ENCODE measurements at places on chromosomes 5 and 9. TPM values are rescaled to one million over a fixed set of nuclear protein-coding genes. Genes with fewer than 3 reads are reported as not detected.

DNA sequence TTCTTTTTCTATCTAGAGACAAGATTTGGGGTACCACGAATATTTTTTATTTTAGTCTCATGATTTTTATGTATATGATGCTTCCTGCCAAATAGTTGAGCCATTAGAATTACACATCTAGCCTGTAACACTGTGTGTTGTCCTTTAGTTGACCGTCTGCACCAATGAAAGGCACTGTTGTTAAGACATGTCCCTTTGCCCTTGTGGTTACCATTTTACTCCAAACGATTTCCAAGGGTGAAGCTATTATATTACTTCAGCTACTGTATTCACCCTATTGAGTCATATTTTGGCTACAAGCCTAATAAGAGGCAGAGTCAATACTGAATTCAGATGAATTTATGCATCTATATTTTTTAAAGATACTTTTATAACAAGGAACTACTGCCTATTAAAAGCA is 207.6 kb downstream of the CETN3 start:
- DNase-seq: no peak

DDX46 gene
- total RNA-seq: 31.9 TPM

- DNase-seq: no peak
Observed at GRCh38 chr5:135248801-135249231, 150.2 kb downstream of the MACROH2A1 start.

GRCh38 chr5:84303315-84303714 is 81.4 kb downstream of the EDIL3 start:
- DNase-seq: peak; percentile 62

ARSI gene
- 15.2 TPM for total RNA-seq

- no peak for DNase-seq
Observed at GRCh38 chr5:171574376-171574775, 154.9 kb downstream of the FGF18 start.

EFNA5 gene
- 1.6 TPM for total RNA-seq

MRPL50 gene
- total RNA-seq: 11.1 TPM

- DNase-seq: no peak
Observed at GRCh38 chr5:44022622-44023021, 366.6 kb downstream of the FGF10 start.

DNA sequence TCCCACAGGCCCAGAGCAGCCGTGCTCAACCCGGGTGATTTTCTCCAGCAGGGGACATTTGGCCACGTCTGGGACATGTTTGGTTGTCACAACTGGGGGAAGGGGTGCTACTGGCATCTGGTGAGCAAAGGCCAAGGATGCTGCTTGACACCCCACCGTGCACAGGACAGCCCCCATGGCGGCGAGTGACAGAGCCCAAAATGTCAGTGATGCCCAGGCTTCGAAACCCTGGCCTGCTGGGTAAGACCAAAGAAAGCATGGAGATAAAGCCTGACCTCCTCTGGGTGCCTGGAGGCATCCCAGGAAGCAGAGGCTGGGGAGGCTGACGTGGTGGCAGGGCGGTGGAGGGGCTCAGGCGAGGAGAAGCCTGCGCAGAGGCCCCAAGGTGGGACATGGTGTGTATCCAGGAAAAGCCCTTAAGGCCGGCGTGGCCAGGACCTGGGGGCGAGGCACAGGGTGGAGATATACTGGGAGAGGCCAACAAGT is 66.4 kb downstream of the ZNF354C start:
- DNase-seq: no peak

- no peak for DNase-seq
Observed at GRCh38 chr5:151707567-151707966, 20.9 kb upstream of the SPARC start.

- DNase-seq: peak; percentile 8
Observed at GRCh38 chr9:68844631-68845612, 139.9 kb downstream of the PIP5K1B start.

ARAP3 gene
- 1.4 TPM for total RNA-seq

CFAP90 gene
- total RNA-seq: not detected

DNA sequence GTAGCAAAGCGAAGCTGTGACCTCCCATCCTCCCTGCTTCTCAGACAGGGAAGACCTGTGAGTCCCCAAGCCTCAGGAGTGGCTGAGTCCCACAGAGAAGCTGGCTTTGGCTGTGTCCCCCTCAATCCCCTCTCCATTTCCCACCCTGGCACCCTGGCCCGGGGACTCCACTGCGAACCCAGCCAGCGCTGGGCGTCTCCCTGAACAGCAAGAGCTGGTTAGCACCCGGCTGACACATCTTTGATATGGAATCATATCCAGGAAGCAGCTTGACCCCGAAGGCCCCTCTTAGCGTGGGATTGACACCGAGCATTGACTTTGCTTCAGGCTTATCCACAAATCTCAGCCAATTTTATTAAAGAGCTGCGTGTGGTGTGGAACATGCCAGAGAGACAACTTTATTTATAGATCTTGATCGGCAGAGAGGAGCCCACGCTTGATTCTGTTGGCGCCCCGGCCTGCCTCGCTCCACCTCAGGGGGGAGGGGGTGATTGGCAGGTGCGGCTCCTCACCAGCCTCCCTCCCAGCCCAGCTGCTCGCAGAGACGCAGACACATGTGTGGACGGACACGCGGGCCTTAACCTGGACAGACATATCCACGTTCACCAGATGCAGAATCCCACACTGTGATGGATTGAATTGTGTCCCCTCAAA is 120.7 kb upstream of the MVB12B start:
- DNase-seq: no peak

GRCh38 chr5:93649234-93649900 is 66.3 kb downstream of the NR2F1 start:
- DNase-seq: no peak

DNA sequence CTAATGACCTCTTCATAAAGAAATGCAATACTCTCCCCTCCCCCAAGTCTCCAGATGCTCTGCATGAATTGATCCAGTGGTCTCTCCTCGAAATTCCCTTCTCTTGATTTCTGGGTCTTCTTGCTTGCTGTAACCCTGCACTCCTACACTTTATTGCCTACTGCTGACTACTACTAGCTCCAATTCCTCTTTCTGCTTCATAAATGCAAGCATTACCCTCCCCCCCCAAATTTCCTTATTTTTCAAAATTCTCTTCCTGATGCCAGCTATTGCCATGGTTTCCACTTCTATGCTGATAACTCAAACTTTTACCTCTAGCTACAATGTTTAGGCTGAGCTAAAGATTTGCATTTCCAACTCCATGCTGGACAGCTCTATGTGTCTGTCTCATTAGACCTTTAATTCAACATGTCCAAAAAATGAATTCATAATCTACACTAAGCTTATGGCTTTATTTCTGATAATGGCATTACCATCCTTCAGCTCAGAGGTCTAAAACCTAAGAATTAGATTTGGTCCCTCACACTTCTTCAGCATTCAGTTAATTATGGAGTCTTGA is 1.4 kb downstream of the ZBTB26 start:
- no peak for DNase-seq

GRCh38 chr5:174971210-174971609 is 246.8 kb downstream of the MSX2 start:
- DNase-seq: no peak

DNA sequence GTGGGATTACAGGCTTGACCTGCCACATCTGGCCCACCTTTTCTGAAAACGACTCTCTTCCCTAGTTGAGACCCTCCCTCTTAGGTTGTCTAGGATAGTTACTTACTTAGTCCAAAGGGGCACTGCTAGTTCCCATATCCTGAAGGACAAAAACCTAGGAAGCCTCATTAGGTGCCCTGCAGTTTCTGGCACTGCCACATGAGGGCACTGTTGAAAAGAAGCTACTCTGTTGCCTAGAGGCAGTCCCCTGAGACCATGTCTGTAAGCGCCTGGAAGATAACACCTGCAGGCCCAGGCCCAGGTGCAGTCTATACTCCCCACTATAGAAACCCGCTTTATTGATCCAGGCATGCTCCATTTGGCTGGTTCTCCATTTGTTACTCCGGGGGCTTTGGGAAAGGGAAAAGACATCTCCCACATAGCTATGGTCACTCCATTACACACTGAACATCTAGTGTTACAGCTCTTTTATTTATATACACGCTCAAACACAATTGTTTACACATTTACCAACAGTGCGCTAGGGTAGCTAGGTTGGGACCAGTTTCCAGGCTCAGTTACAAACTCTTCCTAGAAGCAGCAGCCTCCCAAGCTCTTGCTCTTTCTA is 73.4 kb upstream of the PPARGC1B start:
- DNase-seq: no peak

GRCh38 chr5:135204151-135204600 is 170.1 kb upstream of the PITX1 start:
- peak; percentile 53 for DNase-seq

GRCh38 chr5:98639274-98639673 is 134.2 kb upstream of the RGMB start:
- DNase-seq: no peak

DNA sequence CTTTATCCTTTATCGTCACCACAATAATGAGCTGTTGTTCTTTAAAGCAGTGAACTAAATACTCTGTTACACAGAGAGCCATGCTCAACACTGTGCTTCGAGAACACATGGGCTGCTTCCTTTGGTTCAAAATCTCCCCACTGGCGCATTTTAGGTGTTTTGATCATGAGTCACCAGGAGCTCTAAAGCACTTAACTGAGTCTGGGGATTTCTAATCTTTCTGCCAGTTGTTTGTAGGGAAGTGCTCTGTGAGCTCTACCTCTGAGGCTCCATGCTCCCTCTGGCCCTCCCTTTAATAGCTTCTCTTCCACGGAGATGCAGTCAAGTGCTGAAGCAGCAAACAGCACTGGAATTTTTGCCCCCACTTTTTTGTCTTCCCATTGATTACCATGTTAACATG is 17.0 kb downstream of the ERAP2 start:
- DNase-seq: peak; percentile 90

PCDHGB1 gene
- total RNA-seq: 3.3 TPM

RABGAP1 gene
- total RNA-seq: 53.9 TPM

DNA sequence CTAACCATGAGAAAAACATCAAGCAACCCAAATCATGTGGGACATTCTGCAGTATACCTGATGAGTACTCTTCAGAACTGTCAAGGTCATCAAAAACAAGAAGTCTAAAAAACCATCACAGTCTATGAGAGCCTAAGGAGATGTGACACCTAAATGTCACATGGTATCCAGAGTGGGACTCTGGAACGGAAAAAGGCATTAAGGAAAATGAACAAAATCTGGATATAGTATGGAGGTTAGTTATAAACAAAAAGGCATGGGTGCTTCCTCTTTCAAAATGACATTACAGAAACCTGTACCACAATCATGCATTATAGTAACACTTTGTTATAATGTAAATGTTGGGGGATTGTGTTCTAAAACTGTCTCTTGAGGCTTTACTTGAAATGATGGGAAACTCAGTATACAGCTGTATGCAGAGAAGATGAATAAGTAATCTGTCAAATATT is 47.4 kb downstream of the PRKACG start:
- no peak for DNase-seq

ARHGEF39 gene
- total RNA-seq: 2.5 TPM

BARX1 gene
- not detected for total RNA-seq

DNA sequence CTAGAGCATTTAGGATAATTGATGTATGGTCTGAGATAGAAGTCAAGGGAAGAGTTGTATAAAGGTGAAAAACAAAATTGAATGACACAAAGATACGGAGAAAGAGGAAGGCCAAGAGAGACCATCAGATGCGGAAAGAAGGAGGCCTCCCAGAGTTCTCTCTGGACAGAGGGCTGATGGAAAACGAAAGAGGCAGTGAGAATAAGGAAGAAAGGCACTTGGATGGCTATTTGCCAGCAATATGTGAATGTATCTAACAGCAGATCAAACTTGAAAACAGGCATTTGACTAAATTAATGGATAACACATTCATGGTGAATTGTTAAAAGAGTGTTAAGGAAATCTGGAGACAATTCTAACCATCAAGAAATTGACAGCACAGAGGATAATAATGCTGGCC is 2.4 kb upstream of the DOCK8 start:
- DNase-seq: no peak

AGXT2 gene
- total RNA-seq: not detected

GRCh38 chr9:77013206-77013931 is 6.1 kb upstream of the FOXB2 start:
- no peak for DNase-seq

DNA sequence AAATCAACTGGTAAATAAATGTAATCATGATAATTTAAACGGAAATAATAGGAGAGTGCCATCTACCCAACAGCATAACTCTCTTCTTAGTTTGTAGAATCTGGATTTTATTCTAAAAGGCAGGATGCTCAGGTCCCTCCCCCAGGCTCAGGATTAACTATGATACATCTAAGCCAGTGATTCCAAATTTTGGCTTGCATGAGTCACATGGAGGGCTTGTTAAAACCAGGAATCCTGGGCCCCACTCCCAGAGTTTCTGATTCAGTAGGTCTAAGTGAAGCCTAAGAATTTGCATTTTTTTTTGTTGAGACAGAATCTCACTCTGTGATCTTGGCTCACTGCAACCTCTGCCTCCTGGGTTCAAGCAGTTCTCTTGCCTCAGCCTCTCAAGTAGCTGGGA is 62.3 kb upstream of the ZFR start:
- peak; percentile 91 for DNase-seq

DNA sequence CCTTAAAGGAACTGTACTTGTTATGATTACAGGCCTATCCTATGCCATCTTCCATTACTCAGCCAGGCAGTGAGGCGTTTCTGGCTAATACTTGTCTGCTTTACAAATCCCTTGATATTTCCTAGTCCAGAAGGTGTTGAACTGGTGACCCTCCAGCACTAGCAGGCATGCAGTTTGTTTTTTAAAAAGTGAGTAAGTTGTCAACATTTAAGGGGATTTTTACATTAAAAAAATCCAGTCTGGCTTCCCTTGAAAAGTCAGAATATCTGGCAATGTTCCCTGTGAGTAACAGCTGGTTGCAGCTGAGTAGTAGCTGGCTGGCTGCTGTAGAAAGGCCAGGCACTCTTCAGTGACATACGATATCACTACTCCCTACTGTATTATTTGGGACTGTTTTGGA is 21.8 kb downstream of the GRIN3A start:
- DNase-seq: no peak

DNA sequence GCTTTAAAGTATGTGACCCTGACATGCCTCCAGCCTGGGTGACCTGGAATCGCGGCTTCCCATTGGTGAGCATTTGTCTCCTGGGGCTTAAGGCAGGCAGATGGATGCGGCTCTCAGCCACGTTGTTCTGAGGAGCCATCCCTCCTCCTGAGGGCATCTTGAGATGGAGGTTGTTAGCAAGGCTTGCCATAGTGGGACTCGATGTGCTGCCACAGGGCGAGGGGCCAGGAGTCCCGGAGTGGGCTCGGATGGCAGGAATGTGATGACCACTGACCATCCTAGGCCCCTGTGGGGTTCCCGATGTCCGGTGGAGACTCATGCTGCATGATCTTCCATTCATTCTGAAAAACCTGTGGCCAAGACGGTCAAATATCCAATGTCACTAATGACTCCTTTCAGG is 13.8 kb downstream of the GLIS3 start:
- DNase-seq: no peak

DNA sequence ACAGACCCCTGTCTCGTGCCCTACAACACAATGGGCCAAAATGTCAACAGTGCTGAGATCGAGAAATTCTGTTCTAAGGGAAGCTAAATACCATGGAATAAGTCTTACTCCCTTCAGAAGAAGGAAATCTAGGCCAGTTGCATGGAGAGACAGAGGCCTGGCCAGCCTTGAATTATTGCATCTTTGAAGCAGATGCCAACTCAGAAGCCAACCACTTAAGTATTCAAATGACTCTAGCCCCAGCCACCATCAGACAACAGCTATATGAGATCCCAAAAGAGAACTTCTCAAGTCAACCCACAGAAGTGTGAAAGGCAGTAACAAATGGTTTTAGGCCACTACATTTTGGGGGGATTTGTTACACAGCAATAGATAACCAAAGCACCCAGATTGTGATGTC is 180.1 kb downstream of the ACTL7B start:
- no peak for DNase-seq

GRCh38 chr9:113482341-113482740 is 18.8 kb downstream of the RGS3 start:
- DNase-seq: no peak

TMEM171 gene
- total RNA-seq: 3.3 TPM

OTP gene
- total RNA-seq: not detected

Measured in IMR-90 (cell line).